SK-N-MC (cell line): ENCODE measurements at places on chromosomes 6 and 20.

- no peak for DNase-seq
Measured at GRCh38 chr6:118905851-118906250, 11.9 kb downstream of the ASF1A start.

DNA sequence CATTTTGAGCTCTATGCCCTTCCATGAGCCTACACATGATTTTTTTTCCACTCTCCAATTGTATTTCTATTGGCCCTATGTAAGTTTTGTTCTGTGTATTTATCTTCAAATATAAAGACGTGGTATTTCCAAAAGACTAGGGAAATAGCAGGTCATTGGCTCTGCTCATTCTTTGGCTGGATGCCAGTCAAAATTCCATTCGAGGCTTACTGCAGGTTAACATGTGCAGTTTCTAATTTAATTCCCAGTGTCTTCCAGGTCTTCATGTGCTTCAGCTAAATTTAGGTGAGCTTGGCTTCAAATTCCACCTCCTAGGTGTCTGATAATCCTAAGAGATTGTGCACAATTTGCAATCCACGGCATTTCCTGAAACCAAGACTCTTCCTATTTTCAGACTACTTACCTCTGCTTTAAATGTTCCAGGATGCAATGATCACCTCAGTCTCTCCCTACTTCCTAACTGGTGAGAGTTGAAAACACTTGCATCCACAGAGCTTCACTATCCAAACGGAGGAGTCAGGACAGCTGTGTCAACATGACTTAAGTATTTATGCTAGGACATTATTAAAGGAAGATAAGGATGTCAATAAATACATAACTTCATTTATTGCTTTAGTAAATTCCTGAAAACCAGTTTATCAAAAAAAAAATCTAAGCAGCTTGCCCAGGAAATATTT is 236.1 kb downstream of the COL12A1 start:
- DNase-seq: no peak

GRCh38 chr6:125421836-125422235 is 120.1 kb upstream of the HDDC2 start:
- no peak for DNase-seq

DNA sequence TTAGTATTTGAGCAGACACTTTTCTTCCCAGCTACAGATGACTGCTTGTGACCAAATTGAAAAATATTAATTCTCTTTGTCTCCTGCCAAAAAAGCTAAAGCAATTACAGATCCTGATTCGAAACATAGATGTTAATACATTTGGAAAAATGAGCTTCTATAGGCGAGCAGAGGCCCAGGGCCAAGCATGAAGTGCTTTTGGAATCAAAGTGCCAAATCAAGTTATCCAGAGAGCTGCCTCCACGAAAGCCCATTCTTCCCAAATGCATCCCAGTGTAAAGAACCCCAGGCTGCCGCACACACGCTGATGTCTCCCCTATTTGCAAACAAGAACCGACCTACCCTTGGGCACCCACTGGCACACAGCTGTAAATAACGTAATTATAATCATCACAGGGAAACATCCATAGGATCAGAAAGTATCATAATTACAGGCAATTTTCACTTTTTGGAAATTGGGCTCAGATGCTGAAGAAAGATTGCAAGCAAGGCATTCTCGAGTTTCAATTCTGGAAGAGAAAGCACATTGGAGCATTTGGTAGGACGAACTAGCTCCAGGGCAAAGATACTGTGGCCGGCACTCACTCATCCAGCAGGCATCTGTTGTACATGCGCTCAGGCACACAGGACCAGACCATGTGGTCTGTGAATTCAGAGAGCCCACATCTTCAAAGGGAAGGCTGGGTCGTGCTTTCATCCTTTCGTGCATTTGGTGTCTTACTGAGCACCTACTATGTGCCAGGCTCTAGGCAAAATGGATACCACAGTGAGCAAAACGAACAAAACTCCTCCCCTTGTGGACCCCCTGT is 45.9 kb downstream of the BMP7 start:
- DNase-seq: no peak
